ENCODE measurements at places on chromosomes 7 and 10. TPM values are rescaled to one million over a fixed set of nuclear protein-coding genes. Genes with fewer than 3 reads are reported as not detected.

DNA sequence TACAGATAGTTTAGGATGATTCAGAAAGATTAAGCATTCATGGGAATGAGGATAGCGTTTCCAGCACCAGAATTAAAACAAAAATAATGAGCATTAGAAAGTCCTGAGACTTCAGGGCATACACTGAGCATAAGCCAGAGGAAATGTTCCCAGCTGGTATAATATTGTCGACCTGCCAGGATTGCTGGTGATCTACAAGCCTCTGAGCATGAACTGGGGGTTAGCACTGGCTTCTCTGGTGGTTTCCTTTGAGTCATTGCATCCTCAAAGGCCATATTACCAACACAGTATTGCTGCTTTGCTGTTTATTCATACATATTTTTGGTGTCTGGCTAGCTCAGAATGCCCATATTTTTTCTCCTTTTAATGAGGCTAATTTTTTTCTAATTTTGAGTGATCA is 10.7 kb upstream of the ATRNL1 start:
- DNase-seq: no peak

- DNase-seq: no peak
Measured at GRCh38 chr10:113362645-113363091, 190.2 kb upstream of the HABP2 start.

DNA sequence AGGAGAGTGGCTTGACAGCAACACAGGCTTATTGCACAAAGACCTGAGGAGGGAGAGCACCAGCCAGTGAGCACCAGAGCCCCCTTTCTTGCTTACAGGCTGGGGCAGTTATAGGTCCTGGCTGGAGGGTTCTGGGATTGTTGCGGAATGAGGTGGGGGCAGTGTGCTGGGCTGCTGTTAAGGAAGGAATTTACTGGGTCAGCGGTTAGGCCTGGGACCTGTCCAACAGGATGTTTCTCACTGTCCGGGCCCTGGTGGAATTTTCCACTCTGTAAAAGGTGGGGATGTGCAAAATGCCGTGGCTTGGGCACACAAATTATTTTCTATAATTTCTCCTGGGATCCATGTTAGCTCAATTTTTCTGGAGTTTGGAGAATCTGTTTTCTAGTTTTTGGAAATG is 757.3 kb downstream of the TYW1 start:
- DNase-seq: no peak

DNA sequence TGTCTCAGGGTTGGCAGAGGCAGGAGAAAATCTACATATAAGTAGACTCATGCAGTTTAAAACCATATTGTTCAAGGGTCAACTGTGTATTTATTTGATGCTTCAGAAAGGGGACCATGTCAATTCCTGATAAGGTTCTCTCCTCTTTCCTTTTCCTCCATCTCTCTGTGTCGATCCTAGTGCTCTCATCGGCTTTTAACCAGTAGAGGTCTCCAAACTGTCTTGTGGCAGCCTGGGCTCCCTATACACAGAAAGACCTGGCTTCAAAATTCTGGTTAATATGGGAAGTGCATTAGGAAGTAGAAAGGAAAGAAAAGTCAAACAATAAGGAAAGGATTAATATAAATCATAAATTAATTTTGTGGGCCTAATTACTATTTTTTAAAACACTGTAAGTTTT is 304.4 kb upstream of the C7orf33 start:
- peak; percentile 21 for DNase-seq

DNA sequence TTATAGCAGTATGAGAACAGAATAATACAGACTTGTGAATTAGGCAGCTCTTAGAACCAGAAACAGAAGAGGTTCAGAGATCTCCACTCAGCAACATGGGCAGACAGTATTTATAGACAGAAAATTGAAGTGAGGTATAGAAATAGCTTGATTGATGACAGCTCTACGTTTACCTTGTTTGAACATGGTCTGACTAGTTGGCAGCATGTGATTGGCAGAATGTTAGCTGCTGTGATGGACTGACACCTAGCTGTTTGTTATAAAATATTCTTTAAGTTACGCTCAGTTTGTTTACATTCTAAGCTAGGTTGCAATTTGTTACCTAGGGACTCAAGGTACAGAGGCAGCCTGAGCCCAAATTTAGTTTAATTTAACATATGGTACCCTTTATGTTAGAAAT is 73.7 kb upstream of the TMEM229A start:
- no peak for DNase-seq

DNA sequence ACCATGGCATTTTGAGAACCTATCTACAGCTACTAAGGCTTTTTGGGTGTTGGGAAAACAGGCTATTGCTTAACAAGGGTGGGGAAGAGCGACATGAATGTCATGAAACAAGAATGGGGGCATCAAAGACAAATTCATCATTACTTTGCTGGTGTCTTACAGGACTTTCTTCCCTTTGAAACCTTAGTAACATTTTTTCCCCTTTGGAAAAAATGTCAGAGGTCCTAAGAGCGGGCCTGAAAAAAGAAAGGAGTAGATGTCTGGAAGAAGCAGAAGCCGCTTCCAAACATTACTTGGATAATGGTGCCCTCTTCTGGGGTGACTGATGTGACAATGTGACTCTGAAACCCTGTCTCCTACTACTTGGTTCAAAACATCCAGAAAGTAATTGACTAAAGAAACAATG is 3.8 kb upstream of the DDX50 start:
- peak; percentile 39 for DNase-seq

DNA sequence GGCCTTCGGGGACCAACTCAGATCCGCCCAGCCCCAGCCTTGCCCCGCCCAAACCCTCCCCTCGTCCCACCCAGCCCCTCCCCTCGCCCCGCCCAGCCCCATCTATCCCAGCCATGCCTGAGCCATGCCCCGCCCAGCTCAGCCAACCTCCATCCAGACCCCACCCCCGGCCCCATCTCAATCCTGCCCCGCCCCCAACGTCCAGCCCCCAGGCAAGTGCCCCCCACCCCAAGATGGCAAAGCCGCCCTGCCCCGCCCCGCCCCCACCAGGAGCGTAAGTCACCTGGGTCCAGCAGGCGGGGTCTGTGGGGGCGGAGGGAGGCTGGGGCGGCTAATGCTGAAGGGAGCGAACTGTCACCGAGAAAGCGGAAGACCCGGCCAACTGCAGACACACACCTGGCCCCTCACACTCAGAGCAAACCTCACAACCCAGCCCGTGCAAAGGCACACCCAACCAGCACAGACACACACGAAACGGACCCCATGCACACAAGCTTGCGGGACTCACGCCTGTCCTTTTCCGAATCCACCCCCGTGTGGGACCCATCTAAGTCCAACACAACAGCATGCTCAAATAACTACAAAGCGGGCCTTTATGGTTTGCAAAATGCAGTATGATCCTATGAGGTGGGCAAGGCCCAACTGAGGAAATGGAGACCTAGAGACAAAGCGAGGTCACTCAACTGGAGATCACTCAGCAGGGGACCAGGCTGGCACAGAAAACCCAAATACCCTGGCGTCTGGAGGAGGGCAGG is 11.5 kb upstream of the OGA start:
- peak; percentile 87 for DNase-seq

The CCDC6 gene
- total RNA-seq: 41.0 TPM

The OR2A42 gene
- not detected for total RNA-seq

Data from K562 (cell line).